ENCODE measurements at places on chromosomes 12 and 14. TPM values are rescaled to one million over a fixed set of nuclear protein-coding genes. Genes with fewer than 3 reads are reported as not detected.

The AICDA gene
- not detected for total RNA-seq

The LRP1-AS gene
- not detected for total RNA-seq

The KLHL33 gene
- total RNA-seq, result not detected

The PRICKLE1 gene
- 5.6 TPM for total RNA-seq

The ZBTB25 gene
- 6.0 TPM for total RNA-seq

The NEUROD4 gene
- total RNA-seq, result not detected

The ST8SIA1 gene
- 2.5 TPM for total RNA-seq

The CLEC9A gene
- total RNA-seq, result not detected

The FAM222A gene
- total RNA-seq, result 1.9 TPM

The RD3L gene
- total RNA-seq, result not detected

The CDCA3 gene
- total RNA-seq, result 129 TPM

The NTN4 gene
- total RNA-seq, result 8.4 TPM

The GLT8D2 gene
- total RNA-seq, result 4.7 TPM

The ASB2 gene
- total RNA-seq, result not detected

The SDR9C7 gene
- total RNA-seq, result not detected

The NRIP2 gene
- not detected for total RNA-seq

The TEX52 gene
- not detected for total RNA-seq

The NFKBIA gene
- 42.9 TPM for total RNA-seq

The CMKLR1 gene
- 0.21 TPM for total RNA-seq

The SPTB gene
- total RNA-seq, result 1.9 TPM

The SLC22A17 gene
- total RNA-seq, result 5.5 TPM

Measured in HT1080 (cell line).